ENCODE measurements at places on chromosomes 5 and 9. TPM values are rescaled to one million over a fixed set of nuclear protein-coding genes. Genes with fewer than 3 reads are reported as not detected.
A peak's percentile ranks its signal among the peaks of the same experiment; 100 is the strongest.

DNA sequence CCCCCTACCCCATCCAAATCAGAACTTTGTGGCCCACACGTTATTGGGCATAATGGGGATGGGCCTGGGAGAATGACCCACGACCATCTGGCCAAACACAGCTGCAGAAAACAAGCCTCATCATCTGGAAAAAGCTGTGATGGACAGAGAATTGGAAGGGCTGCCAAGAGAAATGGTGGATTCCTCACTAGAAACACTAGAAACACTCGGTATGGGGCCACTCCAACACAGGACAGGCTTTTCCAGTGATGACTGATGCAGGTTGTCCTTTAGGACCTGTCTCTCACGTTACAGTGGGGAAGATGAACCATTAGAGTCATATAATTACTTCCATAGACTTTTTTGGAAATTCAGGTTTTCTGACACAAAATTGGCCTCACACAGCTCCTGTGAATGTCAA is 172.4 kb upstream of the TARS1 start:
- H3K27ac ChIP-seq, result no peak overlapping the region
- no peak overlapping the region for H3K4me3 ChIP-seq
- no peak for DNase-seq
- H3K36me3 ChIP-seq, result peaks cover 26% of the 10 kb centered on the region
- peaks cover 45% of the 10 kb centered on the region for H3K4me1 ChIP-seq
- peaks cover 2% of the 10 kb centered on the region for H3K27me3 ChIP-seq

- no peak for DNase-seq
- H3K27ac ChIP-seq, result no peak overlapping the region
- no peaks in the 10 kb centered on the region for H3K27me3 ChIP-seq
These were observed 514.1 kb upstream of the MEF2C start for GRCh38 chr5:89397096-89397495.

GRCh38 chr9:125642311-125642710 is 64.7 kb downstream of the MAPKAP1 start:
- peaks cover 46% of the 10 kb centered on the region for H3K4me1 ChIP-seq
- peaks cover 1% of the 10 kb centered on the region for H3K27me3 ChIP-seq
- DNase-seq, result no peak
- no peak overlapping the region for H3K4me3 ChIP-seq
- H3K36me3 ChIP-seq, result peaks cover 15% of the 10 kb centered on the region
- H3K27ac ChIP-seq, result no peak overlapping the region

GRCh38 chr5:10475931-10476676 is 34.4 kb downstream of the ROPN1L start:
- H3K36me3 ChIP-seq, result peaks cover 22% of the 10 kb centered on the region
- no peak for DNase-seq
- H3K27ac ChIP-seq, result no peak overlapping the region
- no peak overlapping the region for H3K4me3 ChIP-seq
- peaks cover 72% of the 10 kb centered on the region for H3K4me1 ChIP-seq

DNA sequence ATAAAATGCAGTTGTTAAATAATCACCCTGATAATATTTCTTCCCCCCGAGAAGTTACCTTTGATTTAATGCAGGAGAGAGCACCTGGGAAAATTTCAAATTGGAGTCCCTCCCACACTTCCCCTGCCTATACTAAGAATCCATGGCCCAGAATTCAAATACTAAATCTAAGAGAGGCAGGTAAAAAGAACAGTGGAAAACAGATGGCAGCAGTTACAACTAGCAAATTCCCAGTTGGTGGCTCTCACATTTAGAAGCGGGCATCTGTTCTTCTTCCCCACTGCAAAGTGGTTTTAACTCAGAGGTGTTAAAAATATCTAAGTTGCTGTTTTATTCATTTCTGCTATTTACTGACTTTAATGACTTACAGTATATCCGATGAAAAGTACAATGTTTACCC is 210.4 kb upstream of the ELAVL2 start:
- no peaks in the 10 kb centered on the region for H3K27me3 ChIP-seq
- no peak overlapping the region for H3K27ac ChIP-seq
- no peak overlapping the region for H3K4me3 ChIP-seq
- H3K4me1 ChIP-seq, result no peaks in the 10 kb centered on the region

- H3K36me3 ChIP-seq, result no peaks in the 10 kb centered on the region
- H3K27ac ChIP-seq, result peak overlapping the region; percentile 17
- no peak overlapping the region for H3K4me3 ChIP-seq
- H3K4me1 ChIP-seq, result peaks cover 47% of the 10 kb centered on the region
- H3K27me3 ChIP-seq, result peaks cover 2% of the 10 kb centered on the region
These were observed 209.5 kb upstream of the S1PR3 start for GRCh38 chr9:88781628-88782391.

GRCh38 chr5:132464156-132464939 is 26.2 kb downstream of the IRF1 start:
- DNase-seq, result no peak
- peaks cover 4% of the 10 kb centered on the region for H3K36me3 ChIP-seq
- no peak overlapping the region for H3K4me3 ChIP-seq
- no peak overlapping the region for H3K27ac ChIP-seq

DNA sequence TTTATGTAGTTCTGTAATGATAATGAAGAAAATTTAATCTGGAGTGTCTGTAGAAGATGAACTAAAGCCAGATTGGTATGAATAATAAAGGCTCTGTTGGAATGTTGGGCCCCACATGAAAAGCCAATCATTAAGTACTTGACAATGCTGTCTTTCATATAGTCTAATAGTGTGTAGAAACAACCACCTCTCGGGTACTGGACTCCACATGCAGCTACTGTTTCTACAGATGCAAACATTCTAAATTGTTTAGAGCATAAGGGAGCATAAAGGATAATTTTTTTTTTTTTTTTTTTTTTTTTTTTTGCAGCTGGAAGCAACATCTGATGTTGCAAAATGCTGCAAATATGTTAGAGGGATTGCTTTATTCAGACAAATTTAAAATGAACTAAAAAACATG is 354.3 kb downstream of the KCTD16 start:
- no peak overlapping the region for H3K27ac ChIP-seq
- no peak overlapping the region for H3K4me3 ChIP-seq
- H3K27me3 ChIP-seq, result no peaks in the 10 kb centered on the region
- peaks cover 28% of the 10 kb centered on the region for H3K4me1 ChIP-seq

- no peak overlapping the region for H3K27ac ChIP-seq
- no peaks in the 10 kb centered on the region for H3K36me3 ChIP-seq
- DNase-seq, result no peak
- no peaks in the 10 kb centered on the region for H3K4me1 ChIP-seq
- peaks cover 3% of the 10 kb centered on the region for H3K27me3 ChIP-seq
These were observed 30.1 kb upstream of the SIL1 start for GRCh38 chr5:139228201-139228803.

DNA sequence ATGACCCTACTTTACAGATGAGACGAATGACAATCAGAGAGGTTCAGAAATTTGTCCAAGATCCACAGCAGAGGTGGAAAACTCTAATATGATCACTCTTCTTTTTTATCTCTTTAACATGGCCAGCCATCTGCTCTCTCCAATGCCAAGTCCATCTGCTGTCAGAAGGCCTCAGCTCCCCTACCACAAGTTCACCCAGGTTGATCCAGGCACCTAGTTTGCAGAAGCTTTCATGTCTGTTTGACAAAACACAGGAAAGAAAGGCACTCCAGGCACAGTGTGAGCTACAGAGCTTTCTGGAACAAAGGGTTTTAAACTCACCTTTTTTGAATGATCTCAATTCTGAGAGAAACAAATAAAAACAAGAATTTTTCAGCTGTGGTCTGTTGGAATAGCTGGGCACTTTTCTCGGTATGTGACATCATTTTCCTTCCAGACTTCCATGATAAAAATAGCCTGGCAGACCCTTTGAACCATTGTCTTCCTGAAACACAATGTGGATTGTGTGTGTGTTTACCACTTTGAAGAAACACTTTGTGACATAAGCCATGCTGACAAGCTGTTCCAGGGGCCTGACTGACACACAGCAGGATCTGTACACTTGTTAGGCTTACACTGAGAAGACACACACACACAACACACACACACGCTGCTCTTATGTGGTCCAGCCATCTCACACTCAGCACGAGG is 214.3 kb downstream of the AGTPBP1 start:
- no peak for DNase-seq
- H3K4me3 ChIP-seq, result no peak overlapping the region
- no peaks in the 10 kb centered on the region for H3K36me3 ChIP-seq
- H3K27me3 ChIP-seq, result no peaks in the 10 kb centered on the region

DNA sequence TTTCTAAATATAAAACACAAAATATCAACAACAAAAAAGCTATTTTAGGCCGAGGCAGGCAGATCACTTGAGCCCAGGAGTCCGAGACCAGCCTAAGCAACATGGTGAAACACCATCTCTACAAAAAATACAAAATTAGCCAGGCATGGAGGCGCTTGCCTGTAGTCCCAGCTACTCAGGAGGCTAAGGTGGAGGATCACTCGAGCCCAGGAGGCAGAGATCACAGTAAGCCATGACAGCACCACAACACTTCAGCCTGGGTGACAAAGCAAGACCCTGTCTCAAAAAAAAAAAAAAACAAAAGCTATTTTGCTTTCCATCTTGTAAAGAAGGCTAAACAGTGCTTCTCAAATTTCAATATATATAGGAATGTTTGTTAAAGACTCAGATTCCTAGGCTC is 11.3 kb downstream of the C5orf15 start:
- no peaks in the 10 kb centered on the region for H3K27me3 ChIP-seq
- peaks cover 37% of the 10 kb centered on the region for H3K4me1 ChIP-seq
- H3K27ac ChIP-seq, result no peak overlapping the region
- no peak for DNase-seq
- no peak overlapping the region for H3K4me3 ChIP-seq

GRCh38 chr5:120320626-120321025 is 143.5 kb upstream of the PRR16 start:
- no peak for DNase-seq
- no peaks in the 10 kb centered on the region for H3K27me3 ChIP-seq
- H3K4me3 ChIP-seq, result no peak overlapping the region
- no peak overlapping the region for H3K27ac ChIP-seq
- peaks cover 11% of the 10 kb centered on the region for H3K36me3 ChIP-seq
- no peaks in the 10 kb centered on the region for H3K4me1 ChIP-seq

- H3K27ac ChIP-seq, result peak overlapping the region; percentile 86
- H3K36me3 ChIP-seq, result peaks cover 4% of the 10 kb centered on the region
- peak; percentile 64 for DNase-seq
- peak overlapping the region; percentile 90 for H3K4me3 ChIP-seq
These were observed 5.0 kb upstream of the IRX2 start for GRCh38 chr5:2756211-2757152.

DNA sequence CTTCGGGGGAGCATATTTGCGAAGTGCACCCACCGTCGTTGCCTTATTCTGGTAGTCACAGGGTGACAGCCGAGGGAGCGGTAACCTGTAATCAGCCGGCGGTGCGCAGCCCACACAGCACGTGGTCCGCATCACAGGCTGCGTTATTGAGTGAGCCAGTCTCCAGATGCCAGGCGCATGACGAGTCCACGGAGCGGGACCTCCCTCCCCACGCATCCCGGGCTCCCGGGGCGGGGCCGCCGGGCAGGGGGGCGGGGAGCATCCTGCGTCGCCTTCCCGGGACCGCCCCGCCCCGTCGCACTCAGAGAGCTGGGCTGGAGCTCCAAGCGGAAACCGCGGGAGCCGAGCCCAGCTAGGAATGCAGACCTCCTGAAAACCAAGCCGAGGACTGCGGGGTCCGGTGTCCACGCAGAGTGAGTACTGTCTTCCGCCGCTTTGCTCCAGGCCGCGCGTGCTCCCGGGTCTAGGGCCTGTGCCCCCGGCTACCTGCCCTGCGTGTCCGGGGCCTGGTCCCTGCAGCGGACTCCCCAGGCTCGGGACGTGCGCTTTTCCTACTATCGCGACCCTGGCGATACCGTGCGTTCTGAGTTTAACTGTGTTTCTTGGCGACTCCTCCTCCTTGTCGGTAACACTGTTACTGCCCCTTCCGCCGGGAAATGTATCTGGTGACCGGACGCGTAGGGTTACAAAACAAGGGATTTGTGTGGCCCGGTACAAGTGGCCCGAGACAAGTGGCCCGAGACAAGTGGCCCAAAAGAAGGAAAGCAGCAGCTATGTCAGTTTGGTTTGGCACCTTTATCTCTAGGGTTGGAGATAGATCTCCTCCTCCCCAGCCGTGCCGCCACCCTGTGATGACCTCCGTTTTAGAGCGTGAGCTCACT is 40.6 kb downstream of the CAST start:
- peak; percentile 95 for DNase-seq
- H3K4me3 ChIP-seq, result peak overlapping the region; percentile 90
- peak overlapping the region; percentile 96 for H3K27ac ChIP-seq
- H3K27me3 ChIP-seq, result no peaks in the 10 kb centered on the region

DNA sequence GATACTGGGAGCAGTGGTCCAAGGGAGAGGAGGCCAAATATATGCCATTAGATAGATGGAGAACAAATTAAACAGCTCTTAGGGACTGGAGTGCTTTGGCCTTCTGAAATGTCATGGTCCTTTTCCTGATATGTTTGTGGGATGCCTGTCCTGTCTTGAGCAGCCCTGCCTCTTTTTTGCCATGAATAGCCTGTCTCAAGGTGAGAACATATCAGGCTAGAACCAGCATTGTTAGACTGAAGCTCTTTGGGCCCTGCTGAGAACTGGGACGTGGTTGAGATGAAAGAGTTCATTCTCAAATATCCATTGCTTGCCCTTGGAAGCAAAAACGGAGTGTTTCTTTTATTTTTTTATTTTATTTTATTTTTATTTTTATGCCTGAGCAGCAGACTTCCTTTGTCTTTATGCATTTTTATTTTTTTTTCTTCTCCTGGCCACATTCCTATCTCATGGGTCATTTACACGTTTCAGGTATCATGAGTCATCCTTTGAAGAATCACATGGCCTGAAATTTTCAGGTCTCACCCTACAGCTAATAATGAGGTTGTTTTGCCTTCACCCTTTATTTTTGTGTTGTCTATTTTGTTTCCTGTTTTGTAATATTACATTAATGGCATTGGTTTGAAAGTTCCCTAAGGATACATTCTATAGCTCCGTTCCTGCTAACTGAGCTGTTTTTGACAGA is 371.4 kb downstream of the PSAT1 start:
- no peak for DNase-seq
- peaks cover 9% of the 10 kb centered on the region for H3K36me3 ChIP-seq
- no peak overlapping the region for H3K27ac ChIP-seq
- peaks cover 70% of the 10 kb centered on the region for H3K4me1 ChIP-seq

DNA sequence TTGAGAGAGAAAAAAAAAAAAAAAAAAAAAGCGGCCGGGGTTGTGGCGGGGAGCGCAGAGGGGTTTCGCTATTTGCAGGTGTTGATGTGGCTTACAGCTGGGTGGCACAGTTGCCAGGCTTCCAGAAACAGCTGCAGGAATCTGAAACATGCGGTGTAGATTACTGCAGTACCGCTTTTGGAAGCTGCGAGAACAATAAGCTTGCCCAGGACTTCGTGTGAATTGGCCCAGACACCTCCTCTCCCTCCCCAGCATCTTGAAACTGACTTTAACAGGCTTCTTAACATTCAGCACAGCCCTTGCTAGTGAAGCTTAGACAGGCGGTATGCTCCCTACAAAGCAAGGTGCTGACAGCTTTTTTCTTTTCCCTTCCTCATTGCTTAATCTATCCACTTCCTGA is 104.0 kb downstream of the ATP10B start:
- H3K27ac ChIP-seq, result no peak overlapping the region
- no peak for DNase-seq
- no peak overlapping the region for H3K4me3 ChIP-seq
- no peaks in the 10 kb centered on the region for H3K27me3 ChIP-seq
- H3K4me1 ChIP-seq, result no peaks in the 10 kb centered on the region

OR13C4 gene
- total RNA-seq, result not detected

SPATA9 gene
- 0.76 TPM for total RNA-seq

ZNF879 gene
- total RNA-seq, result 4.9 TPM

STK32A gene
- 0.30 TPM for total RNA-seq
